ENCODE measurements at places on chromosomes 7 and 10. TPM values are rescaled to one million over a fixed set of nuclear protein-coding genes. Genes with fewer than 3 reads are reported as not detected.

MACROH2A2 gene
- 1.6 TPM for total RNA-seq

GRCh38 chr7:101693498-101694091 is 64.5 kb upstream of the MYL10 start:
- no peak for DNase-seq

- DNase-seq: no peak
Observed at GRCh38 chr7:3544202-3544601, 243.2 kb downstream of the SDK1 start.

DNA sequence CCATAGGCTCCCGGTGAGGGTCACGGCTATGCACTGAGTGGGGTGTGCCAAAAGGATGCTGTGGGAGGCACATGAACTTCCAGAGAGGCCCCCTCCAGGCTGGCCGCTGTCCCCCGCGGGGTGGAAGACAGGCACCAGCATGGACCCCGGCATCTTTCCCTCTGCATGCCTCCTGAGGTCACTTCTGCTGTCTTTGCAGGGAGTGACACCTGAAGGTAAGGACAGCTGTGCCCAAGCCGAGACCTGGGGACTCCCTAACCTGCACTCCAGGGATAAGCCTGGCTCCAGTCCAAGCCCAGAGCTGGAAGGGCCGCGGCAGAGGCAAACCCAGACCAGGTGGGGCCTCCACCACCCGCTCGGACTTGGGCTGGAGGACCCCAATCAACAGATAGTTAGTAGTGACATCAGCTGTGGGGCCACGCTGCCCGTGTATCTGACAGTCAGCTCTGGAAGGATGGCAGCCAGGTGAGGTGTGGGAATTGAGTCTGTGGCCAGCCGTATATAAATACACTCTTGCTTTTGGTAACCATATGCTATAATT is 340.7 kb upstream of the MKI67 start:
- DNase-seq: no peak

ANKRD1 gene
- not detected for total RNA-seq

DNA sequence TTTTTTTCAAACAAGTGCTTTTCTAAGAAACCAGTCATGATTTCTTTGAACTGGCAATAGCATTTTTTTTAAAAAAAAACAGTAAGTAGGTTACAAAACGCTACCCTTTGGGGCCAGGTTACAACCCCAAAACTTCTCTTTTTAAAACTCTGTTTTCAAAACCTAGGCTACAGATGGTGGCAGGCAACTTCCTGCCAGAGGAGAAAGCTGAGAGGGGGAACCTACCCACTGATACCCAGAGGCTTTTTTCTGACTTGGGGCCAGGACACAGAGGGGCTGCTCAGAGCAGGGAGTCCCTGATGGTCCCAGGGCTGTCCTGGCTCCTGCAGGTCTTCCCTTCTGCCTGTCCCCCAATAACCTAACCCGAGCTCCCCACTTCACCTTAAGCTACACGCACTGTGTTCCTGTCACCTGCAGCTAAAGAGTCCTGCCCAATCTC is 6.9 kb downstream of the STN1 start:
- DNase-seq: no peak

- DNase-seq: no peak
Observed at GRCh38 chr10:58588673-58589265, 76.1 kb downstream of the BICC1 start.

GRCh38 chr10:75397496-75398199 is 3.9 kb downstream of the ZNF503 start:
- DNase-seq: no peak

- DNase-seq: peak; percentile 56
Observed at GRCh38 chr10:124072106-124072505, 21.3 kb downstream of the CHST15 start.

- no peak for DNase-seq
Observed at GRCh38 chr10:133365461-133366129, 7.6 kb downstream of the ECHS1 start.

- no peak for DNase-seq
Observed at GRCh38 chr7:99733448-99733847, 1.5 kb downstream of the CYP3A7 start.

APBB1IP gene
- not detected for total RNA-seq

All from transverse colon (tissue), 4 donors.